ENCODE measurements at places on chromosomes 12 and 14.

DNA sequence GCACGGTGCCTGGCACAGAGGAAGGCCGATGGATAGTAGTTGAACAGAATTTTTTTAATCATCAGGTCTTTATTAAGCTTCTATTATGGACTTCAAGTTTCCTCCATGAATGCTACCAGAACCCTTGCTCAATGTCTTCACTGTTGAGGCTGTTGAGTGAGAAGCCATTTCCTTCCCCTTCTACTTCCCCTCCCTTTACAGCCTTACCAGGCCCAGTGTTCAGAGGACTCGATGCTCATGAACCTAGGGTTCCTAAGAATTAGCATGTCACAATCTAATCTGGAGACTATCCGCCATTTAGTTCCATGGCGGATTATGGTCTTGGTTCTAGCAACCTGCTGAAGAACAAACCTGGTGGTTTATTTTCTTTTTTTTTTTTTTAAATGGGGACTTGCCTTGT, 17.7 kb downstream of the ETV6 start:
- no peak for DNase-seq

GRCh38 chr12:100675432-100675831, 101.9 kb downstream of the GAS2L3 start:
- DNase-seq = no peak

- no peak for DNase-seq
These were observed 52.0 kb downstream of the PAPLN start for GRCh38 chr14:73289308-73289707.

DNA sequence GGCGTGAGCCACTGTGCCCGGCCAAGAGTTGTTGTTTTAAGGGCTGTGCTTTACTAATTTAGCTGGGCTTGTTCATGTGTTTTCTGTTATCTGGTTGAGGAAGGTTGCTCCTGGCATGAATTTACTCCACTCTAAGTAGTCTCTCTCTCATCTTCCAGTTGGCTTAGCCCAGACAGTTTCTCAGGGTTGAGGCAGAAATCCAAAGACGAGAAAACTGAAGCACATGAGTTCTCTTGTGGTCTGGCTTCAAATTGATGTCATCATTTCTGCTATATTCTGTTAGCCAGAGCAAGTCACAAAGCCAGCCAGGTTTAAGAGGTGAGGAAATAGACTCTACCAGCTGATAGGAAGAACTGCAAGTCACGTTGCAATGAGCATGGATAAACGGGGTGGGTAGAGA, 57.9 kb downstream of the E2F7 start:
- DNase-seq = no peak

DNA sequence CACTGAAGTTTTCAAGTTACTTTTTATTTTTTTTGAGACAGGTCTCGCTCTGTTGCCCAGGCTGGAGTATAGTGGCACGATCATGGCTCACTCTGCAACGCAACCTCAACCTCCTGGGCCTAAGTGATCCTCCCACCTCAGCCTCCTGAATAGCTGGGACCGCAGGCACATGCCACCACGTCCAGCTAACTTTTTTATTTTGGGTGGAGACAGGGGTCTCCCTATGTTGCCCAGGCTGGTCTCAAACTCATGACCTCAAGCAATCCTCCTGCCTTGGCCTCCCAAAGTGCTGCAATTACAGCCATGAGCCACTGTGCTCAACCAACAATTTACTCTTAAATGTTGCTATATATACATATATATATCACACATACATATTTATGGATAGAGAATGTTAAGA, 27.4 kb upstream of the LGALS3 start:
- no peak for DNase-seq

GRCh38 chr14:102095871-102096568, 9.2 kb upstream of the HSP90AA1 start:
- DNase-seq = no peak

DNA sequence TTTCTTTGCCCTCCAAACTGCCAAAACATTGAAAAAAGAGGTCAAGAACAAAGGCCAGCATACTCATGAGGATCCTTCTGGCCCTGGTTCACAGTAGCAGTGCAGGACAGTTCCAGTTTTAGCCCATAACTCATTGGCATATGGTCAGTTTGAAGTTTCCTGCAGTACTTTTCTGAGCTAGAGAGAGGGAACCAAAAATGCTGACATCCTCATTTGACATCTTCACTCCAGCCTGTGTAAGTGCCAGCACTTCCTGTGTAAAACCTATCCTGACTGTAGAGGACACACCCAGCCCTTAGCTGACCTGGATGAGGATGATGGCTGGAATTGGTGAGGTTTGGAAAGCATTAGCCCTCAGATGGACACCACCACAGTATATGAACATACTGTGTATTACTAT, 84.1 kb downstream of the FGD4 start:
- DNase-seq = no peak

DNA sequence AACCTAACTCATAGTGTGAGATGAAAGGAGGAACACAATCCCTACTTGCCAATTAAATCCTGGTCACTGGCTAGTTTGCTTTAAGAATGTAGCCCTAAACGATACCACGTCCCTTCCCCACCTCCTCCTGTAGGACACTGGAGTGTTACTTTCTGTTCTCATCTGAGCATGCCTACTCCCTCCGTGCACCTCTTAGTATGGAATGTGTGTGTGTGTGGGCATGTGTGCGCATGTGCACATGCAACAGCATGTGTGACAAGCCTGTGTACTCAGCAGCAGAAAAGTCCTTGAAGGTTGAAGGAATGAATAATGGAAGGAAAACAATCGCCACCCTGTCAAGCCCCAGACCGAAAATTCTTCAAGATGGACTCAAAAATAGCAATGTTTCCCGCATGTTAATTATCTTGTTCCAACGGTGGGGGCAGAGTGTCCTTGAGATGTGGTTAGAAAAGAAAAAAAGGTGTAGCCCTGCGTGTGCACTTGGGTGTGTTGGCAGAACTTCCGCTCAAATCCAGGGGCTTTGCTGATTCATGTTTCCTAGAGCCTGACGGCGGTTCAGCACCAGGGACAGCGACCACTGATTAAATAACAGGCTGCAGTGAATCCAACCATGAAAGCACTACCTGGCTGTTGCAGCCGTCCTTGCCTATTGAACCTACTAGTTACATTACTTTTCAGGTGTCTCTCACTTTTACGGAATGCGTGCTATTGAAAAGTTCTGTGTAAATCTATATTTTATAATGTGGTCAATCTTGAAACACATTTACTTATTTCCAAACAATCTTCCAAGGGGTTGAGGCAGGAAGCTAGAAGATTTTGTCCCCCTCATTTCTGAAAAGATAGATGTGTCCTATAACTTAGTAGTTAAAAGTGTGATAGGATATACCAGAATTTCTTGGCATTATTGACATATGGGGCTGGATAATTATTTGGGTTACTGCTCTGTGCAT, 79.8 kb downstream of the SRRM4 start:
- peak; percentile 74 for DNase-seq

GRCh38 chr14:46951103-46951502, 299.5 kb upstream of the RPL10L start:
- DNase-seq = no peak

DNA sequence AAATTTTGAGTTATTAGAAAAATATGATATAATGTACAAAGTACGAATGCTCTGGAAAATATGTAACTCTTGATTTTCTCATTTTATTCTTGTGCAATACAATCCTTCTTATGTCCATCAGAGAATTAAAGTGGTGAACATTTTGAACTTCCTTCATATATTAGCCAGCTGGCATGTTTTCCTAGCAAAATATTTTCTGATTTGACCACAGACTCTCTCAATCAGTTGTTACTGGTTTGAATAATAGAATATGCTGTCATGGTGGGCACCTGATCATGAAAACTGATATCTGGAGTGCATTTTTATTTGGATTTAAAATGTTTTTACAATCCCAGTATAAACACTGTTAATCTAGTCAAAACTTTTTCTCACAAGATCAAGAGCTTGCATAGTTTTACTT, 24.2 kb downstream of the PARPBP start:
- no peak for DNase-seq

DNA sequence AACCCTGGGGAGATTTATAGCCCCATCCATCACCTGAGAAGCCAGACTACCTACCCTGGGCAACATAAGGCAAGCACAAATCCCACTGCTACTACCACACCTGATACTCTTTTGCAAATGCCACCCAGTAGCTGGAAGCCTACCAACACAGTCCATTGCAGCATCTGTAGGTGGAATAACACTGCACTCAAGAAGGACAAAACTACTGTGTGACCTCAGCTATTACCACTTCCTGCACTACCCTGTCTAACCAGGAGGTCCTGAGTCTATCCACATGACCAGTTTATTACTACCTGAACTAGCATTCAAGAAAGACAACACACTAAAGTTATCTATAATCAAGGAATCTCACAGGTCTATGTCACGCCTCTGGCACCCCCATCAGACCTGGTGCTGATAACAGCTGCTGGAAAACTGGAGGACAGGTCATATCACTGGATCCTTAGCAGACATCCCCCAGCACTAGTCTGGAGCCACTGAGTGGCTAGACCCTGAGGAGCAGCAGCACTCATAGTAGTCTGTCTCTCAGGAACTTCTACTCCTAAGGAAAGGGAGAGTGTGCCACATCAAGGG, 2.9 kb upstream of the CLEC1A start:
- no peak for DNase-seq

DNA sequence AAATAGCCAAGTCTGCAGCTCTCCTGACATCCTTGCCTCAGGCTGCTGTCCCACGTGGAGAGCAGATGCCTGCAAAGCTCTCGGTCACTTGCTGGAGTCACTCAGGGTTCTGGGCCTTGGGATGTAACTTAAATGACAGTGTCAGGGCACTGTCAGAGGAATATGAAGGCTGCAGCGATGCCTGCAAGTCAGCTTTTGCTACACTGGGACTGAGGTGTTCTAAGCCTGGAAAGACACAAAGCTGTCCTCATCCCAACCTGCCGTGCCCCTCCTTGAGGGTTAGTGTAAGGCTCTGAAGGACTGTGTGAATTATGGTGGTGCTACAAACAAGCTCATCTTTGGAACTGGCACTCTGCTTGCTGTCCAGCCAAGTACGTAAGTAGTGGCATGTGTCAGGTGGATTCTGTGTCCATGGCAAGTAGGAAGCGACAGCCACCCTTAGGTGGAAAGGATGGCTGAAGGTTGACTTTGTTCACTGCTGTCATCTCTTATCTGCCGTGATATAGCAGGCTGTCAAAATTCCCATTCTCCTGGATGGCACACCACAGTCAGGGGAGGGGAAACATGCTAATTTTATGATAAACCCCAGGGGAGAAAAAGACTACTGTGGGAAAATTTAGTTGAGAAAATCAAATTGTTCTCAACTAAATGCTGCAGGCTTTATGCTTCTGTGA, 79.9 kb downstream of the DAD1 start:
- no peak for DNase-seq

- DNase-seq = no peak
These were observed 136.4 kb upstream of the NCOR2 start for GRCh38 chr12:124703856-124704255.

DNA sequence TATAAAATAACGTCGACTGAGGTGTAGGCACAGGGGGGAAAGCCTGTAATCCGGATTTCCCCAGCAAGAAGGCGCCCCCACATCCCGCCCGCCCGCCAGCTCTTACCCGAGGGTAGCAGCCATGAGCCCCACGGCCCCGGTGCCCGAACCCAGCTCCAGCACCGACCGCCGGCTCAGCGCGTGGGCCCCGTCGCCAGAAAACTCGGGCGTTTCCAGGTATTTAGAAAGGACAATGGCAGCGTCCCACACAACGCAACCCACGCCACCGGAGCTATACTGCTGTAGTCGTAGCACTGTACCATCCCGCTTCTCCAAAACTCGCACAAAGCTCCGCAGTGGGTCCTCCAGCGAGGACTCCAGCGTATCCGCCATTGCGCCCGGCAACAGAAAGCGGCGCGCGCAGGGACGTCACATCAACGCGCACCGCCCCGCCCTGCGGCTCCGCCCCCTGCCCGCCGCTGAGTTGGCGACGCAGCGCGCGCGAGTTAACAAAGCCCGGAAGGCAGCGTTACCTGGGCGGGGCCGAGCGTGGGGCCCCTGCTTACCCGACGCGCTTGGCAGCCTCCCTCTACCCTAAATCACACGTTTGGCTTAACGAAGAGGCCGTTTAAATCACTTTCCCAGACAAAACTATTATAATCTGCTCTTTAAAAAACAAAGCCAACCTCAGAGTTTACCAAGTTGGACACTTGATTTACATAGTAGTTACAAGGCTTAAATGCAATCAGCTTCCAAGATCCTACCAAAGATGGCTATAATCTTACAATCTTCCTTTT, at the start of gene VCPKMT:
TSS of gene VCPKMT (minus strand) at position 392 of the 776 bp plus-strand sequence. CDS start at position 372, 20 bp downstream.
- DNase-seq = peak; percentile 98

DNA sequence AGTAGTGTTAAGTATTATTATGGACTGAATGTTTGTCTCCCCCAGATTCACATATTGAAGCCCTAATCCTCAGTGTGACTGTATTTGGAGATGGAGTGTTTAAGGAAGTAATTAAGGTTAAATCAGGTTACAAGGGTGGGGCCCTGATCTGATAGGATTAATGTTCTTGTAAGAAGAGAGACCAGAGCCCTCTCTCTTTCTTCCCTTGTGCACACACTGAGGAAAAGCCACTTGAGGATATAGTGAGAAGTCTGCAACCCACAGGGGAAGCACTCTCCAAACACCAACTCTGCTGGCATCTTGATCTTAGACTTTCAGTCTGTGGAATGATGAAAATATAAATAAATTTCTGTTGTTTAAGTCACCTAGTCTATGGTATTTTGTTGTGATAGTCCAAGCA, 2.2 kb upstream of the KLRG1 start:
- DNase-seq = no peak

- no peak for DNase-seq
These were observed 216.2 kb upstream of the ABCD2 start for GRCh38 chr12:39835517-39836489.

GRCh38 chr14:68672609-68673285, 120.1 kb downstream of the ZFP36L1 start:
- no peak for DNase-seq

DNA sequence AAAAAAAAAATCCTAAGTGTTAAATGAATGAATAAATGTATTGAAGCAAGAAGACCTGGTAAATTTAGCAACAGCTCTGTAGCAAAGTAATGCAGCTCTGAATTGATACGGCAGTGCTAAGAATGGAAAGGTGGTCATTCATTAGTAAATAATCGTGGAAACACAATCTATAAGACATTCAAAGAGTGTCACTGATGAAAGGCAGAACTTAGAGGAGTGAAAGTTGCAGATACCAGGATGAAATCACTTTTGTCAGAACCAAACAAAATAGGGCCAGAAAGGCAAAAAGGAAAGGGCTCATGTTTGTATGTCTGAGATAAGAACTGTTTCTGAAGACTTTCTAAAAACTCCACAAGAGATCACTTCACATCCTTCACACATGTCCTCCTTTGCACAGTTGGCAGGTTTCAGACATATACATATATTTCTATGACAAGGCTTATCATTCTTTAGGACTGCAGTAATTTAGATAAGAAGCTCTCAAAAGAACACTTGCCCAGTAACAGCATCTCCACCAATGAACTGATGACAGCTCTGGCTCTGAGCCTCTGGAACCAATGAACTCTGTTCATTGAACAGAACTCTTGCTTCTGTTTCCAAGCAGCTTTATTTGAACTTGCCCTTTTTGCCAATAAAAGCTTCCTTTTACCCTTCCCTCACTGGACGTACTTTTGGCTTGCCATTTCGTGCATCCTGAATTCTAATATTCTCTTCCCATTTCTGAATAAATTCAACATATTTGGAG, 4.2 kb upstream of the LRR1 start:
- no peak for DNase-seq

All from Right ventricle myocardium superior (tissue), 1 donor.